ENCODE measurements at places on chromosomes 4 and X.

DNA sequence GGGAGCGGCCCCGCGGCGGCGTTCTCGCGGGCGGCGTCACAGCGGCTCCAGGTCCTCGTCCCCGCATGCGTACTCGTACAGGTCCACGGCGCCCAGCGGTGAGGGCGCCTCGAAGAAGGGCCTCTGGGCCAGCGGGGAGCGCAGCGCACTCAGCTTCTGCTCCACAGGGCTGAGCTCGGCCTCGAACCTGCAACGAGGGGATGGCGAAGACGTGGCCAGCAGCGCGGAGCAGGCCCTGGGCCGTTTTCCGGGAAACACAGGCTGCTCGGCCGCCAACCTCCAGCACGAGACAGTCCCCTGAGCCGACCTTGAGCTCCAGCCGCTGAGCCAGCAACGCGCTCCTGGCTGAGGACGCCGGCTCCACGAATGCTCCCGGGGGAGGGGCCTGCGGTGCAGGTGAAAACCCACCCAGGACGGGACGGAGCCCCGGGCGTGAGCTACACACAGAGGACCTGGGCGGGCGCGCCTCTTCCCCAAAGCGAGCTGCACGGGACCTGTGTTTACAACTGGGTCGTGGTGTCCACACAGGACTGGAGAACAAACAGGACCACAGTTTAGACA is 15.8 kb upstream of the GTPBP6 start:
- no peak for DNase-seq

DNA sequence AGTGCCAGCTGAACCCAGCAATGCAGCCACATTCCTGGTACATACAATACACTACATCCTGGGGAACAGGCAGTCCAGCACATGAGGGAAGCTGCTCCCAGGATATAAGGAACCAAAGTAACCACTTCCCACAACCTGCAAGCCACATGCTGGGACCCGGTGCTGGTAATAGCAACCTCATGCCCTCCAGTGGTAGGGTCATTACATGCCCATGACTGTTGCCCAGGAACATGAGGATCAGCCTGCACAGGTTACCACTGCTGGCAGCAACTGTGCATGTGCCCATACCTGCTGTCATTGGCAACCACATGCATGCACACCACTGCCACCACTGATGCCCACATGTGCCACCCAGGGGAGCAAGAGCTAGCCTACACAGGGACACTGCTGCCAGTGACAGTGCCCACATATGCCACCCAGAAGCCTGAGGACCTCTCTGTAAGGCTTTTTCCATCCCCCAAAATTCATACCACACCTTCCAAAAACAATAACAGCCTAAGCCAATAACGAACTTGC is 1982.5 kb downstream of the ARAP2 start:
- no peak for DNase-seq

DNA sequence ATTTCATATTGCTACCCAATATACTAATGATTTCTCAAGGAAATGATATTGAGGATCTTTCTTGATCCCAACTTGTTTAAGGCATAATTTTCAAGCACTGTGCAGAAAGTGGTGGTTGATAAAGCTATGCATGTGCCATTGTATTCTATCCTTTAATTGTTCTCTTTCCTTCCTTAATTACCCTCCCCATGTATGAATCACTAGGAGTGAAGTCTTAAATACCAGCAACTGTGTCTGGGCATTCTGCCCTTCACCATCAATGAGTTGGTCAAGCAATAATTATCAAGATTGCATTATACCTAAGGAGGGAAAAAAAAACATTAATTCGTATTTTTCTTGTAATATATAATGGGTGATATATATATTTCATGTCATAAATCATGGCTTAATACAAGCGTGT is 111.8 kb upstream of the FRMPD4 start:
- DNase-seq: no peak

DNA sequence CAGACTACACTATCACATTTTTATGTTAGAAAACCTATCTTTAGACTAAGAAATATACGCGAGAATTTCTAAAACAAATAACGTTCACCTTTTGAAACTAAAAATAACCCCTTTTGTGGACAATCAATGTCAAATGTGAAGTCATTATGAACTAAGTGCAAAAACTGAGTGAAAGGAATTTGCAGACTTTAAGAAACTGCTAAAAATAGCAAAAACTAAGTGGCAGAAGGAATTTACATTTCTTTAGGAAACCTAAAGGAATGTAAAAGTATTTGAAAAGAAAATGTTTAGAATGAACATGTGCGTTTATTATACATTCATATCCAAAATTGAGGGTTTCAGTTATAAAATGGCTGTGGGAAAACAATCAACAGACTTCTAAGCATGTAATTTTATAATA is 58.3 kb downstream of the VEGFC start:
- DNase-seq: no peak

- no peak for DNase-seq
Measured at GRCh38 chr4:56611501-56611900, 69.6 kb downstream of the HOPX start.

DNA sequence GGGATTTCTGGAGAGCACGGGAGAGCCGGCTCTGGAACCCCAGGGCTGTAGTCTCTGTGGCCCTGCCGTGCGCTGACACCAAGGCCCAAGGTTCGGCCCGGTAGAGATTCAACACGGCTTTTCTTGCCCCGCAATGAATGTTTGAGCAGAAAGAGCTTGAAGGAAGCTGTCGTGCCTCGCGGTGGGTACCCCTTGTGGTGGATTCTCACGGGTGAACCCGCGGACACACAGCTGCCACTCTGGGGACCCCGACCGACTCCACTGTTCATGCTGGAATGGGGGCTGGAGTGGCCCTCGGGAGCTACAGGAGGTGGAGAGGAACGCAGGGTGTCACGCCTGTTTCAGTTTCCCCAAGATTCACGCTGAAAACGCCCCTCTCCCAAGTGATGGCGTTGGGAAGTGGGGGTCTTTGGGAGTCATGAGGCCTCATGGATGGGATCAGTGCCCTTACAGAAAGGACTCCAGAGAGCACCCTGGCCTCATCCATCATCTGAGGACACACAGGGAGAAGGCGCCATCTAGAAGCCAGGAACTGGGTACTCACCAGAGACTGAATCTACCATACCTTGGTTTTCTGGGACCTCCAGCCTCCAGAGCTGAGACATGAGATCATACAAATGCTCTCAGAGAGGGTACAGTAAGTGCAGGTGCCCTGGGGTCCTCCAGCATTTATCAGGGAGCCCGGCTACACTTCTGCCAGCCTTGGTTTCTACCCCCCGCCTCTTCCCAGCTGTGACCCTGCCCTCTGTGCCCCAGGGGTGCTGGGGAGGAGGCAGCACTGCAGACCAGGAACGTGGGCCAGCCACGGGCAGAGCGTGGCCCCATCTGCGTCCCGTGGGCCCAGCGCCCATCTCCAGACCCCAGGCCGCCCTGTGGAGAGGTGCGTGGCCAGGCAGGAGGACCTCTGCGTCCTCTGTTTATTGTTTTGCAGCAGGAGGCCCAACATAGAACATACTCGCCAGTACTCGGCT is 6.4 kb downstream of the SLC25A6 start:
- no peak for DNase-seq

DNA sequence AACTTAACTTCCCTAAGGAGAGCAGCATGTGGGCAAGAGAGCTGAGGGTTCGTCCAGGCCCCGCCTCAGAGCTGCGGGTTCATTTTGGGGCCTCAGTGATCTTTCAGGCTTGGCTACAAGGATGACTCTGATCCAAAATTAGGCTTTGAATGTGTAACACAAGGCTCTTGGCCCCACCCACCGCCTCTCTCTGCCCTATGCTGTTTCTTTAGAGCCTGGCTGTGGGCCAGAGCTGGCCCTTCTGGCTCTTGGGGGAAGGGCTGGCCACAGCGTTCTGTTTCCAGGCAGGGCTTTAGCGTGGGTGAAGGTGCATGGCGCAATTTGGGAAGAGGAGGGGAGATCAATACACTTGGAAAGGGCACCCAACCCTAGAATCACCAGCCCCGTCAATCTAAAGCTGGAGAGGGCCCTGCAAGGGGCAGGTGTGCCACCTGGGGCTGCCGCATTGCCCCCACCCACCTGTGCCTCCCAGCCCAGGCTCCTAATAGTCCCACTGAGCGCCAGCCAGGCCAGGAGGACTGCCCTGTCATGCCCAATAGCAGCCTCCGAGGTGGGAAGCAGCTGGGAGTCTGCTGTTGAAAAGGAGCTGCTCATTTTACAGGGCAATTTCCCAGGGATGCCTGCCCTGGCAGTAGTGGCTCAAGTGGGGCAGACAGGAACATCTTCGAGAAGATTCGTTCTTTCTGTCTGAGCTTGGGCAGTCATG is 84.5 kb upstream of the MAML3 start:
- peak; percentile 39 for DNase-seq

- DNase-seq: no peak
Measured at GRCh38 chr4:158319880-158320279, 109.6 kb downstream of the TMEM144 start.

DNA sequence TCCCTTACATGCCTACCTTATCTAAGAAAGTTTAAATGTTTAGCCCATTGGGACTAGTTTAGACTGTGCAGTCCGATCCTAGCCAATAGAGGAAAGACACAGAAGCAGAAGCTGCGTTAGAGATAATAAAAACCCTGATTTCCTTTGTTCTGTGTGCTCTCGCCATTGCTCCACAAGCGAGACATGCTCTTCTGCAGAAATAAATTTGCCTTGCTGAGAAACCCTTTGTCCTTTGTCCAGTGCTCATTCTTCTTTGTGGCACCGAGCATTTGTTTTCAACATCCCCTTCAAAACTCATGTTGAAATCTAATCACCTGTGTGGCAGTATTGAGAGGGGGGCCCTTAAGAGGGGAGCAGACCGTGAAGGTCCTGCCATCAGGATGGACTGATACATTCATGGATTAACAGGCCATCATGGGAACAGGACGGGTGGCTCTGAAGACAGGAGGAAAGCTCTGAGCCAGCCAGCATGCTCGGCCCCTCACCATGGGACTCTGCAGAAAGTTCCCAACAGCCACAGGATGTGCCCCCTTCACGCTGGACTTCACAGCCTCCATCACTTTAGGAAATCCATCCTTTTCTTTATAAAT is 94.5 kb downstream of the ABLIM2 start:
- no peak for DNase-seq

DNA sequence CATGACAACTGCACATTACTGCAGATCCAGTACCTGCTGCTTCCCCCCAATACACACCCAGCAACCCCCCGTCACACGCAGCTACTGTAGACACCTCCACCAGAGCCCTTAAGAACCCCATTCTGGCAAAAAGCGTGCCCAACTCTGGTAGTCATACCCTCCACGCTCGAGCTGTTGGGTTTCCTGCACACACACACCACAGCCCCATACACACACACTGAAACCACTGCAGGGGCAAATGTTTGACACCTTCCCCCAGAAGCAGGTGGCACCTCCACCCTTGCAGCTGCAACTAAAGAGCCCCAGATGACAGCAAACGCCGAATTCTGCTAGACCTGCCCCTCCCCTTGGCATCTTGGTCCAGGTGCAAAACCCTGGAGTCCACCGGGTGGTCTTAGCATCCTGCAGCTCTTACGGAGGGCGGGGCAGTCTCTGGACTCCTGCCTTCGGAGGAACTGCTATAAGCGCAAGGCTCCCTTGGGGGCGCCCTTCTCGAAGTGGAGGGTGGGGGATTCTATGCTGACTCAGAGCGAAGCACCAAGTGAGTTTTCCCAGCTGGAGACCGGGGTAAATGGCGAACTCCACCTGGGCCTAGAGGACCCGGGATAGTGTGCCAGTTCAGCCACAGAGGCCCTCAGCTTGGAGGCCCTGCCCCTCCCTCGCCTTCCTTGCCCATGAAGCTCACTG is 1.5 kb downstream of the FRMPD3 start:
- peak; percentile 46 for DNase-seq

DNA sequence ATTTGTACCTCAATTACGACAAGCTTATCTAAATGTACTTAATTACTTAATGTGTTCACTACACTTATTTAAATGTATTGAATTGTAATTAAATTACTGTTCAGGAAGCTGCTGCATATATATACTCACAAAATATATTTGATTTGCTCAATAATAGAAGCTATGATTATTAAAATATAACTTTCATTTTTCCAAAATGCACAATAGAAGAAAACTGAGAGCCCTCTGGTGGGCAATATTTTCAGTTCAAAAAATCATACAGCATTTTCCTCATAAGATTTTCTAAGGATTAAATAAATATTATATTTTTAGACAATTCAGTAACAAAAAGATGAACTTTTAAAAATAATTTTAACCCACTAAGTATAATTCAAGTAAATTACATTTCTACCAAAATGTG is 217.3 kb downstream of the DKK2 start:
- DNase-seq: no peak

GRCh38 chrX:37995428-37995827 is 10.9 kb upstream of the SYTL5 start:
- DNase-seq: no peak

- DNase-seq: no peak
Measured at GRCh38 chr4:184265546-184266351, 48.1 kb upstream of the ENPP6 start.

GRCh38 chr4:174086829-174087799 is 196.4 kb downstream of the FBXO8 start:
- DNase-seq: no peak

- DNase-seq: no peak
Measured at GRCh38 chrX:115898382-115899001, 272.1 kb upstream of the AGTR2 start.

- no peak for DNase-seq
Measured at GRCh38 chrX:10341309-10341708, 184.5 kb downstream of the CLCN4 start.

GRCh38 chr4:129254126-129254525 is 158.2 kb downstream of the C4orf33 start:
- DNase-seq: no peak

DNA sequence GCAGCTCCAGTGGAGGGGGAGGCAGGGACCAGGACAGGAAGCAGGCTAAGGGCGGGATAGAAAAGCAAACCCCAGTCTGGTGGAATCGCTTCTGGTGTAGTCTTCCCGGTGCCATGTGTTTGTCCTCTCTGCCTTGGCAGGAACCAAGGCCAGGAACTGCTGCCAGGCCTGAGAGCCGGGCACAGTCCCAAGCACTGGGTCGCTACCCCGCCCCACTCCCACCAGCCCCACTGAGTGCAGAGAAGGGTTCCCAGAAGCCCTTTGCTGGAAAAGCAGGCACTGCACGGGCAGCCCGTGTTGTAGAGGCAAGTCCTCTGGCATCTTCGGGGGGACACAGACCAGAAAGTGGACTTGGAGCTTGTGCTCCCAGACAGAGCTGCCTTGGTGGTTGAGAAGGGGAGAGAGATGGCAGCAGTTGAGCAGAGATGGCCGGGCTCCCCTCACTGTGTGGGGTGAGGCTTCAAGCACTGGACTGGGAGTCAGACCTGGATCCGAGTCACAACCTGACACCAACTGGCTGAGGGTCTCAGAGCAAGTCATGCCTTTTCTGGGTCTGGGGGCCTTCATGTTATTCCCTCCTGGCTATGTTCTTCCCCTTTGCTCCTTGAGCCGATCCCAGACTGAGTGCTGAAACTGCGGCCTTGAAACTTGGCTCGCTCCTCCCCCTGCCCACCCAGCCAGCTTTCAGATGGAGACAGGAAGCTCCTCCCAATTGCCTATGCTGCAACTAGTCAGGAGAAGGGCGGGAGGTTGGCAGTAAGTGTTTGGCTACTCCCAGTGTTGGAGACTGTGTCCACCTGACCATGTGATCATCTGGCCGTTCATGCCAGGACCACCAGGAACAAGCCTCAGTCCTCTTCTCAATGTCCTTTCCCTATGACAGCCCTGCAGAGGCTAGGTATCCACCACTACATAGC is 59.7 kb upstream of the MTM1 start:
- DNase-seq: no peak
